Fibroblast of skin of right biceps (primary cell): ENCODE measurements at places on chromosomes 5 and 9.

- no peak for DNase-seq
These were observed 10.6 kb upstream of the HMHB1 start for GRCh38 chr5:143801252-143801939.

- DNase-seq, result no peak
These were observed 2.9 kb downstream of the DENND4C start for GRCh38 chr9:19233344-19233743.

DNA sequence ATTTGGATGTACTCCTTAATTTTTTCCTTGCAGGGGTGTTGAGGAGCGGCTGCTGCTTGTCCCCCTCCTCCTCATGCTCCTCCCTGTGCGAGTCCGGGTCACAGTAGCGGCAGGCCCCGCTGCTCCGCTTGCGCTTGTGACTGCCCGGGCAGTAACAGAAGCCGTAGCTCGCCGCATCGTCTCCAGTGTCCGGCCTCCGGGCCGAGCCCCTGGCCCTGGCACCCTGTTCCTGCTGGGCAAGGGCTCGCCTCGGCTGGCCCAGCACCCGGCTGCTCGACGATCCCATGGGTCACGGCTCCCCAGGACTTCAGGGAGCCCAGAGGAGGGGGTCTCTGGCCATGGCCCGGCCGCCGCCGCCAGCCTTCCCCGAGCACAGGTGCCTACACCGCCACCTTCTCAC lies at the start of gene GMCL2:
Gene GMCL2 (minus strand): TSS at position 358 of the 400 bp plus-strand sequence. CDS start 72 bp downstream, at position 286.
- DNase-seq, result no peak

- DNase-seq, result no peak
These were observed 154.0 kb downstream of the WDR70 start for GRCh38 chr5:37532976-37533740.
